Fibroblast of skin of right quadriceps (primary cell): ENCODE measurements at places on chromosomes 6 and 20.

DNA sequence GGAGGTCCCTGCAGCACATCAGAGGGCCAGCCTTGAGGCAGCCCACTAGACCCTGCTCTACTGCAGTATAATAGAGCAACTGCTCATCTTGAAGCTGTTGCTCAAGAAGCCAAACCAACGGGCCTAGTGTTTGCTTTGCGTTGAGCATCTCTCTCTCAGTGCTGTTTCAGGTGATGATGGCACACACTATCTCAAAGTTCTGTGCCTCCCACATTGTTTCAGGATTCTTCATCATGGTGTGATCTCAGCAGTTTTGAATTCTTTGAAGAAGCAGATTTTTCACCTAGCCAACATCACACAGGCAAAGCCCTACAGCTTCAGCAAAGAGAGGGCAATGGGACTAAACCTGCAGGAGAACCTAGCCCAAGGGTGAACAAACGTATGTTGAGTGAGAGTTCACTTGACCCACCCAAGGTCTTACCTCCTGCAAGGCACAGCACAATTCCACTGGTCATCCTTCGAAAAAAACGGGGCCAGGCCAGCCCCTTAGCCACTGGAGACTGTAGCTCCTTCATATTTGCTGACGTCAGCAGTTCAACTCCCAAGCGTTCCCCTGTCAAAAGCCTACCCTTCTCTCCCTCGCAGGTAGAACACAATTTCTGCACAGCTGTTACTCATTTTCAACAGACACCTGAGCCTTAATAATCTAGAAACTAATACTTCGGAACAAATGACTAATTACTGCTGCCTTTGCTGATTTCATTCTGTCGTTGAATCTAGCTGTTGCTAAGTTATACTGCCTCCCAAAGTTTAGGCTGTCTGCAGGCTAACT, 15.8 kb downstream of the MYB start:
- DNase-seq, result no peak

- DNase-seq, result no peak
These were observed 80.1 kb downstream of the RIPOR3 start for GRCh38 chr20:50611128-50611810.

DNA sequence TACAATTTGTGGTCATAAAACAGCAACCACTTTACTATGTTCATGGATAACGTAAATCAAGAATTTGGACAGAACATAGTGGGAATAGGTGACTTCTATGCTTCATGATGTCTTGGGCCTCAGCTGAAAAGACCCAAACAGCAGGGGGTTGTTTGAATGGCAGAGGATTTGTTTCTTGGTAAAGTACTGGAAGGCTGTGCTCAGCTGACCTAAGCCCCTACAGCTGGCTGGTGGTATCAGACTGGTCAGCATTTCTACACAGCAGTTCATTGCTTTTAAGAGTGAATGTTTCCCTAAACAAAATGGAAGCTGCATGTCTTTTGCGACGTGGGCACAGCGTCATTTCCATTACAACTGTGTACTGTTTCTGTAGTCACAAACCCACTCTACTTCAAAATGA, 148.5 kb upstream of the DEFB112 start:
- no peak for DNase-seq

- no peak for DNase-seq
These were observed 377.1 kb downstream of the CENPW start for GRCh38 chr6:126716826-126717509.

DNA sequence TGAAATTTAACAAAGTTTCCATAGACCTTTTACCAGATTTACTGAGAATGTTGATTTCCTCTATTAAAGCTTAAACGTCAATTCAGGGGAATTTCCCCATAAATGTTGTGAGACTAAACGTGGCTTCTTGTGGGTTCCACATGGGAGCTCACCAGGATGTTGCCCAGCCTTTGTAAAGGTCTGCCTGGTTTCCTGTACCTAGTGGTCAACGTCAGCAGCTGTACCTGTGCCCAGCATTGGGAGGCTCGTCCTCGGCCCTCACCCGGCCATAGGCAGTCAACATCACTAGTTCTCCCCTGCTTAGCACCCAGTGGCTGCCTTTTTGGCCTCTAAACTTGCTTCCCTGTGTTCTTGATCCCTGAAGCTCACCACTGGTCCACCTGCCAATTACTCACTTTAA, 22.1 kb upstream of the CD83 start:
- DNase-seq, result no peak

GRCh38 chr6:25485821-25486534, 166.0 kb upstream of the SCGN start:
- peak; percentile 13 for DNase-seq

- no peak for DNase-seq
These were observed 18.8 kb downstream of the DNMT3B start for GRCh38 chr20:32780749-32781655.

DNA sequence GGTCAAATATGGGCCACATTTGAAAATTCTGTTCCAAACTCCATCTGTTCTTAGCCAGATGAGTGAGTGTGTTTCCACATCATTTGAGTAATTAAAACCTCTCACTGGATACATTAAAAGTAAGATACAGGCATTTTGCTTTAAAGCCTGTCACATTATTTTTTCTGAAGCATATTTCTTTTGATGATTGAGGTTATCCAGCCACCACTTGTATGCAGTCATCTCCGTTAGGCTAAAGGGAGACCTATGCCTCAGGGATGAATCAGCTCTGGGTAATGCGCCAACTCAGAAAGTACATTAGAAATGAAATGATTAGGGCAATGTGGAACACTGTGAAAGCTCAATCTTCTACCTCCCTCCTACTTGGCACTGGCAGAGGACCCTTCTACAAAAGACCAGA, 90.7 kb downstream of the SNAP25 start:
- DNase-seq, result peak; percentile 97

DNA sequence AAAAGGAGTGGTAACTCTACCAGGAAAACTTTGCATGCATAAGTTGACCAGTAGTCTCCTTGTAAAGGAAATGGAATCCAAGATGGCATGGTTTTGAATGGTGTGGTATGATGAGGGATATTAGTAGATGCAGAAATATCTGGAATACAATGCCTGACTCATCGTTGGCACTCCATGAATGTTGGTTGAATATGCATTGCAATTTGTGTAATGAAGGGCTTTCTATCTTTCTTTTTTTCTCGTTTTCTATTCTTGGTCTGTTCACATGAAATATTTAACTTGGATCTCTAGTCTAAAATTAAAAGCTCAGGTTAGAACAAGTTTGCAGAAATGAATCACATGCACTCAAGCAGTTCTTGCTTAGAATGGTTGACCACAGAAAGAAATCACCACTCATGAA, 277.3 kb upstream of the PRND start:
- peak; percentile 54 for DNase-seq

GRCh38 chr20:48246061-48246790, 460.9 kb upstream of the SULF2 start:
- peak; percentile 57 for DNase-seq

- no peak for DNase-seq
These were observed 7.0 kb downstream of the ELMO2 start for GRCh38 chr20:46399401-46399800.

- no peak for DNase-seq
These were observed 17.0 kb downstream of the SIRT5 start for GRCh38 chr6:13591205-13591921.

DNA sequence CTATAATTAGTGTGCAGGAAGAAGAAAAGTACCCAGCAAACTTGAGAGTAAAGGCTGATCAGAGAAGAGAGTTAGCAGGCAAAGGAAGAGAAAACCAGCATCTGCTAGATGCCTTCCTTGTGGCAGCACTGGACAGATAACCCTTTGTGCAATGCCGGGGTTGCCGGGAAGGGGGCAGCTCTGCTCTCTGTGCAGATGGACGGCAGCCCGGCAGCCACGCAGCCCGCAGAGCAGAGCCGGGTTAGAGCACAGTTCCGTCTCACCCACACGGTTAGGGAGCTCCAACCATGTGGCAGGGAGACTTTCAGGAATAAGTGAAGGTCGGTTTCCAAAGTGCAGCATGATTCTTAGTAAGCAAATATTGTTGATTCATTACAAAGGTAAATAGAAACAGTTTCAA, 80.0 kb upstream of the RPS6KA2 start:
- peak; percentile 7 for DNase-seq

DNA sequence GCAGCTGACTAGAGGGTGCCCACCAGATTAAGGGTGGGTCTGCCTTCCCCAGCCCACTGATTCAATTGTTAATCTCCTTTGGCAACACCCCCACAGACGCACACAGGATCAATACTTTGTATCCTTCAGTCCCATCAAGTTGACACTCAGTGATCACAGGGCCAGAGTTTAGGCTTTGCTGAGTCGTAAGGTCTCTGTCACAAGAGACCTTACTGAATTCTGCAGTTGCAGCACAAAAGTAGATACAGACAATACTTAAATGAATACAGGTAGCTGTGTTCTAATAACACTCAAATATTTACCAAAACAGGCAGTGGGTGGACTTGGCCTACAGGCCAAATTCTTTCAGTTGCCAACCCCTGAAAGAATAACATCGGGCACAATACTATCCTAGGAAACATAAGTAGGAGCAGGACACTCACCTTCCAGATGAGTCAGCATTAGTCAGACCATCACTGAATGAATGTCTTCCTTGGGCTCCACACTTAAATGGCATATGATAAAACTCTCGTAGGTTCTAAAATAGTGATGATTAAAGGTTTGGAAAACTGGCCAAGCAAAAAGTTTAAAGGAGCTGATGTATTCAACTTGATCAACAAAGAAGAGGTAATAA, 190.0 kb downstream of the UBE3D start:
- peak; percentile 75 for DNase-seq

DNA sequence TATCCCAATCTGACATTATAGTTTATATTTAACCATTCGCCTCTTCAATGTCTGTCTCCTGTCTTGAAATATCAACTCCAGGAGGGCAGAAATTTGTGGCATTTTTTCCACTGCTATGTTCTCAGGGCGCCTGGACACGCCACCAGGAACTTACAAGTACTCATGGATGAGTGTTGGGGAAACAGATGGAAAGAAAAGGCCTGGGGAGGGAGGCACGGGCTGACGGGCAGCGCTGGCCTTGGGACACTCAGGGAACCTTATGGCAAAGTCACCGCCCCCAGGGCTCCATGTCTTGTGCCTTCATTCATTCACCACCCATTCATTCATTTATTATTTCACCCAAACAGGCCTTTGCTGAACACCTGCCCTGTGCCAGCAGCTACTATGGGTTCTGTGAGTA, 222.9 kb downstream of the PREX1 start:
- DNase-seq, result no peak

- DNase-seq, result peak; percentile 16
These were observed 155.5 kb downstream of the LPA start for GRCh38 chr6:160508599-160508998.

GRCh38 chr6:144723431-144723830, 438.3 kb downstream of the UTRN start:
- no peak for DNase-seq

GRCh38 chr20:59526242-59527225, 77.8 kb upstream of the PHACTR3 start:
- no peak for DNase-seq

DNA sequence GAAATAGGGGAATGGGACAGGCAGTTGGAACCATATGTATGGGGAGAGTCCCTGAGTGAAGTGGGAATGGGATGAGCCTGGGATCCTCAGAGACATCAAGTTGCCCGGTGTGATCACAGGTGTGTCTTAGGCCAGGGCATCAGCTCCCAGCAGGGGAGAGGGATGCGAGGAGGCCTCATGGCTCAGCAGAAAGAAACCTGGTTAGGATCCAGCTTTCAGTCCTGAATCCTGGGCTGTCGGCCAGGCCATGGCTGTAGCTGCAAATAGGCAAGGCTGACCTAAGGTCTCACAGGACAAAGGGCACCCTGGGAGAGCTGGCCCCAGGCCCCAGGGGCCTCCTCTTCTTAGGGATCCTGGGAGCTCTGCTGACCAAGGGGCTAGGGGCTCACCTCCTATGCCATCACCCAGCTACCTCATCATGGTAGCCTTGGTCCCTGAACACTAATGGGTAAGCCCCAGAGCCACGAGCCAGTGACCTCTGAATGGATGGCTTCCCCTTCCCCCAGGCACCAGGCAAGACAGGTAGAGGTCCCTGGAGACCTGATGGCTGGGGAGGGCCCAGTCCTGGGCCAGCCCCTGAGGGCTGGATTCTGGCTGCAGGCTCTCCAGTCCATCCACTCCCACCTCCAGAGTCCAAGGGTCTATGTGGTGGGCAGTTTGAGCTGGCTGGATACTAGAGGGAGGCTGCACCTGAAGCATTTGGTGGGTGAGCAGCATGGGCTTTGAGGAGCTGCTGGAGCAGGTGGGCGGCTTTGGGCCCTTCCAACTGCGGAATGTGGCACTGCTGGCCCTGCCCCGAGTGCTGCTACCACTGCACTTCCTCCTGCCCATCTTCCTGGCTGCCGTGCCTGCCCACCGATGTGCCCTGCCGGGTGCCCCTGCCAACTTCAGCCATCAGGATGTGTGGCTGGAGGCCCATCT, at the start of gene SLC22A7:
TSS of gene SLC22A7 (plus strand) at position 617 of the 921 bp plus-strand sequence. CDS start at position 716, 99 bp downstream.
- no peak for DNase-seq

DNA sequence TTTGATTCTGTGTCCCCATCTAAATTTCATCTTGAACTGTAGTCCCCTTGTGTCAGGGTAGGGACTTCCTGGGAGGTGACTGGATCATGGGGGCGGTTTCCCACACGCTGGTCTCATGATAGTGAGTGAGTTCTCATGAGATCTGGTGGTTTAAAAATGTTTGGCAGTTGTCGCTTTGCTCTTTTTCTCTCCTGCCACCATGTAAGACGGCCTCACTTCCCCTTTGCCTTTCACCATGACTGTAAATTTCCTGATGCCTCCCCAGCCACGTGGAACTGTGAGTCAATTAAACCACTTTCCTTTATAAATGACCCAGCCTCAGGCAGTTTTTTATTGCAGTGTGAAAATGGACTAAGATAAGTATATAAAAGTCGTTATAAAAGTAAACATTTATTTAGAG, 80.5 kb upstream of the SGK1 start:
- peak; percentile 13 for DNase-seq

DNA sequence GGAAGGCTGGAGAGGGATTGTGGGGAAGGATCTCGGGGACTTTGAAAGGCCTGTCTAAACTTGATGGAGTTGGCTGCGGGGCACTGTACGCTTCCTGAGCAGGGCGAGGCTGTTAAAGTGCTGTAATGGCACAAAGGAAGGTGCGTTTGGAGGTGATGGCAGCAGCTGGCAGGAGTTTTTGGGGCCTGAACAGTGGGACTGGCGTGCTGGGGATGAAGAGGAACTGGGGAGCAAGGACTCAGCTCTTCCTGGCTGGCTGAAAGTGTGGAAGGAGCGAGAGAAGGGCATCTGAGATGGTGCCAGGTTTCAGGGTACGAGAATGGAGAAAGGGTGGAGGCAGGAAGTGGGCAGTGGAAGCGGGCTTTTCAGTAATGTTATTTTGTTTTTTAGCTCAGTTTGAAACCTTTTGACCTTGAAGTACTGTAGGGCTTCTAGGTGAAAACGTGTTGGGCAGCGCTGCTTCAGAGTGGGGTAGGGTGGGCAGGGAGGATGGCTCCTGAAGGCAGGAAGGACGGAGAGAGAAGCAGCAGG, 8.0 kb downstream of the TMEM181 start:
- no peak for DNase-seq

GRCh38 chr6:169961772-169962561, 210.5 kb downstream of the ERMARD start:
- peak; percentile 31 for DNase-seq

DNA sequence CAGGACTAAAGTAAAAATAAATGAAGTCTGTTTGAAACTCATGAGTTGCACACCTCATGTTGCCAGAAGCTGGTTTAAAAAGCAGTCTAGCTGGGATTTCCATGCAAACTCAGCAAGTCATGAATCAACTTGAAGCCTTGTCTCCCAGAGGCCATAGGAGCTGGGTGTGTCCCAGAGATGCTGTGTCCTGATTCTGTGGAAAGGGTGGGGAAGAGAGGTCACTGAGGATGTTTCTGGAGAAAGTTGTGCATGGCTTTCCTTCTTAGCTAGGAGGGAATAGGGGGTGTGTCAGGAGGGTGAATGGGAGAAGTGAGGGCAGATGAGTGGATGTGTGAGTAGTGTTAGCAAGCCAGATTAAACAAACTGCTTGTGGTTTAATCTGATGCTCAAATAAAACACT, 111.3 kb downstream of the ADAT2 start:
- no peak for DNase-seq
